ENCODE measurements at places on chromosomes 6 and 20.

GRCh38 chr20:53201588-53201987 lies 229.4 kb downstream of the TSHZ2 start:
- DNase-seq = no peak

DNA sequence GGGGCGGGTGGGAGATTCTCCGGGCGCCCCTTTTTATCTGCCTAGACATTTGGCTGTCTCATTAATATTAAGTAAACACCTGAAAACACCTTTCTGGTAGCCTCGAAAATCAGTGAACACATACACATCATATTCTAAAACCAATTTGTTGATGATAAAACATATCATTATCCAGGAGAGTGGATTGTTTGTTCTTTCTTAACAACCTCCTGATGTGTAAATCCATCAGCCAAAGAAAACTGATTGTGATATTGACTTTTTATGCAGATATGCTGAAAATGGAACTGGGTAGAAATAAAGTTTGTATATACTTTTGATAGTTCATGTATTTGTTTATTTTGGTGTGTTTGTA lies 75.7 kb downstream of the ADGRG6 start:
- DNase-seq = no peak

- no peak for DNase-seq
Observed at GRCh38 chr20:62296724-62297448, 5.9 kb upstream of the ADRM1 start.

GRCh38 chr6:108872575-108872974 lies 24.4 kb downstream of the ARMC2 start:
- no peak for DNase-seq

DNA sequence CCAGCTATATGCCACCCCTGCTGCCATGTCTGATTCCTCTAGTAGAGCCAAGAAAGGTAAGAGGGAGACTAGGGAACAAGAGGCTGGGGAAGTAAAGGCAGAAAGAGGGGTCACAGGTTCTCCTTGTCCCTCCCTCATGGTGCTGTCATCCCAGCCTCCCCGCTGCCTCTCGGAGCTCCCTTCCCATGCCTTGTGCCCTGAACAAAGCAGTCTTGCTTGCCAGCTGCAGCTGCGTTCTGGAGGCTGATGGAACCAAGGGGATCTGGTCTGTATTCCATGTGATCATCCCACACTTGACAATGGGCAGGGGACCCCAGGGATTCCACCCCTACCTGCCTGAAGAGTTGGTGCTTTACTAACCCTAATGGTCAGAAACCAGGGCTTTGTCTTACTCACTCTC lies 61.4 kb downstream of the DAAM2 start:
- DNase-seq = no peak

DNA sequence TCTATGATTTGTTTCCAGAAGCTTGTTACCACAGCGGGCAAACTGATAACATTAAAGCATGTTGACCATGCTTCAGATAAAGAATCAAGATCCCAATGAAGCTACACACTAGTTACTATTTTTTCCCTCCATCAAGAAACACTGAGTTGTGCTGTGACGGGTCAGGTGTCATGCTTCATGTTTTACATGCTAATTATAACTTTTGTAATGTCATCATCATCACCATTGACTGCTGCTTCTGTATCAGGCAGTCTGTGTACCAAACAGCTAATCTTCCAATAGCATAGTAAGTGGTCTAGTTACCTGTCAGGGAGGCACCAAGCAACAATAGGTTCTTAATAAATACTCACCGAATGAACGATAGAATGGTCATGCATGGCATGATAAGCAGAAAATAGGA lies 388.1 kb downstream of the THBS2 start:
- no peak for DNase-seq

All from activated CD4-positive, alpha-beta T cell treated with anti-CD3 and anti-CD28 coated beads for 24 hours (primary cell).